ENCODE measurements at places on chromosomes 1 and 21.

DNA sequence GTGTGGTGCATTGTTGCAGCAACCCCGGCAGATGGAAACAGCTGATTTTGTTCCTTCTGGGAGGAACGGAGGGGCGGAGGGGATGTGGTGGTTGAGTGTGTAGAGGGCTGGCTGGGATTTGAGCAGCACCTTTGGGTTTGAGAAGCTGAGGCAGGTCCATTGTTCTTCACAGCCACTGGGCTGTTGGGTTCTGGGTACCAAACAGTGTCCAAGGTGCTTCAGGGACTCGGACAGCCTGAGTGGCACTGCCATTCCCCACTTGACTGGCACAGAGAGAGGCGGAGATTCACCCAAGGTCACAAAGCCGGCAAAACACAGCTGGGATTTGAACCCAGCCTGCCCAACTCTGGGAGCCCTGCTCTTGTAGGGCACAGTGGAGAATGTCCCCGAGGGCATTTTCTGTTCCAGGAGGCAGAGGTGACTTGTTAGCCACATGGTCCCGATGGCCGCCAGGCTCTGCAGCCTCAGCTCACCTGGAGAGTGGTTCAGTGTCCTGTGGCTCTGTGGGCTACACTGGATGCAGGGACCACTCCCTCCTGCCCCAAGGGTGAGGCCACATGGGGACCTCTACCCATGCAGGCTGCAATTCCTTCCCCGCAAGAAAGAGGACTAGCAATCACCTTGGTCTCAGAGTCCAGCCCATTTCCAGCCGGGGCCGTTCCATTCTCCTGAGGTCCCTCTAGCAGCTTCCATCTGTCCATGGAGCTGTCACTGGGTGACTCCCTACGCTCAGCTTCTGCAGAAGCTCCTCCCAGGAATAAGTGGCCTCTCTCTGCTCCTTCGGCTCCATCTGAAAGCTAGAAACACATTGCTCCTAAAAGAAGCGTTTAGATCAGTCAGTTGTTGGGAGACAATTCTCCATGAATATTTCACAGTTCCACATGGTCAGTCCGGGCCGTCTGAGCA is 31.2 kb upstream of the C1orf174 start:
- no peak for DNase-seq

DNA sequence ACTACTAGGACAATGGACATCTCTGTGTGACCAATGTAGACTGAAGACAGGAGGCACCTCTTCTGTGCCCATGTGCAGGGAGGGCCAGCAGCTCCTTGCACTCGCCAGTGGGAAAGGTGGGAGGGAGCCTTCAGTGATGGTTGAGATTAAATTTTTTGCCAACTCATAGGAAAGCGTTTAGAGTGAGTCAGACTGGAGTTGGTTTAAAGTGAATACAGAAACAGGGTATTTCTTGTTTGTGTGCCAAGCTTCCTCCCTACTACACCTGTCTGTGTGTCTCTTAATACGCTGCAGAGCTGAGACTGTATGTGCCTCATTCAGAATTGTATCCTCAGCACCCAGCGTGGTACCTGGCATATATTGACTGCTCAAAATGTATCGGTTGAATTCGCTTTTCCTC is 13.5 kb upstream of the COL16A1 start:
- DNase-seq, result no peak

GRCh38 chr1:203516184-203516583 is 22.2 kb downstream of the OPTC start:
- DNase-seq, result no peak

DNA sequence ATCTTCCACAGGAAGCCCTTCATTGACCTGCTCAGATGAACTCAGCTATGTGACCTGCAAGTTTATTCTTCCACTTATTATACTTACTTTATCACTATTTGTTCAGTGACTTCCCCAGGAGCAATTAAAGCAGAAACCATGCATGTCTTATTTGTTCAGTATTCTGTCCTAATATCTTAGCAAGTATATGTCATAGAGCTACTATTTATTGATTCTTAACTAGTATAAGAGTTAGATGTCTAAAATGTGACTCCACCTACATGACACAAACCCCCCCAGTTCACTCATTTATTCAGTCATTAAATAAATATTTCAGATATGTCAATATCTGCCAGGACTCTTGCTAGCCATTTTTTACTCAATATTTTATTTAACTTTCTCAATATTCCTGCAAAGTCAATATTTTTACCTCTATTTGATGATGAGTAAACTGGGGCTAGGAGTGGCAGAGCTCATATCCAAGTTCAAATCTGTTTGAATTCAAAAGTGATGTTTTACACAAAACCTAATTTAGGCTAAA is 469.0 kb upstream of the USP24 start:
- no peak for DNase-seq

GRCh38 chr1:77303387-77303786 is 21.6 kb downstream of the AK5 start:
- no peak for DNase-seq
